Stimulated activated CD8-positive, alpha-beta memory T cell treated with anti-CD3 and anti-CD28 coated beads, Interleukin-4, amount 100 ng/mL, for 4 hours (primary cell): ENCODE measurements at places on chromosomes 16 and 17.
A peak's percentile ranks its signal among the peaks of the same experiment; 100 is the strongest.

GRCh38 chr16:1688807-1689560 is 10.9 kb downstream of the JPT2 start:
- no peak for DNase-seq

DNA sequence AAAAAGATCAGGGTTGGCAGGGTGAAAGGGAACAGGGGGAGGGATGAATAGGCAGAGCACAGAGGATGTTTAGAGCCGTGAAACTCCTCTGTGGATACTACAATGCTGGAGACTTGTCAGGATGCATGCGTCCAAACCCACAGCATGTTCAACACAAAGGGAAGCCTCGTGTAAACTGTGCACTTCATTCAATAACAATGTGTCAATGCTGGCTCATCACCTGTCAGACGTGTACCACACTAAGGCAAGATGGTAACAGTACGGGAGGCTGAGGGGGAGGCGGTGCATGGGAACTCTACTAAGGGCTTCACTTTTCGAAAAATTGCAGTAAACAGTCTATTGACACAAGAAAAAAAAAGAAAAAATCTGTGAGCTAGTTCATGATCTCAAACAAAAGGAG is 63.7 kb downstream of the C16orf95 start:
- DNase-seq = no peak

DNA sequence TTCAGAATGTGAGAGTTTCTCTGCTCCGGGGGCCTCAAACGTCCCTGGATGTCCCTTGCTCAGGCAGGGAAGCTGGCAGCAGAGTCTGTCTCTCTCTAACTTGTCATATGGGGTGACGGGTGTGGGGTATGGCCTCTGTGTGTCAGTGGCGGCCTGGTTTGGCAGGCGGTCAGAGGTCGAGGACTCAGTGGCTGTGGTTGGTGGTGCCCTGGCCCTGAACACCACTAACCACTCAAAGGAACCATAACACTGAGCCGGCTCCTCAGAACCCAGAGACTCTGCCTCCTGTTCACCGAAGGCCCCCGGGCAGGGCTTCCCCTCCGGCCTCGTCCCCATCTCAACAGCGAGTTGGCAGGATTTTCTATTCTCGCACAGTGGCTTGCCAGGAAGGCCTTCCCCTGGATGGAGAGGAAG is 677 bp downstream of the P2RX1 start:
- DNase-seq = no peak

DNA sequence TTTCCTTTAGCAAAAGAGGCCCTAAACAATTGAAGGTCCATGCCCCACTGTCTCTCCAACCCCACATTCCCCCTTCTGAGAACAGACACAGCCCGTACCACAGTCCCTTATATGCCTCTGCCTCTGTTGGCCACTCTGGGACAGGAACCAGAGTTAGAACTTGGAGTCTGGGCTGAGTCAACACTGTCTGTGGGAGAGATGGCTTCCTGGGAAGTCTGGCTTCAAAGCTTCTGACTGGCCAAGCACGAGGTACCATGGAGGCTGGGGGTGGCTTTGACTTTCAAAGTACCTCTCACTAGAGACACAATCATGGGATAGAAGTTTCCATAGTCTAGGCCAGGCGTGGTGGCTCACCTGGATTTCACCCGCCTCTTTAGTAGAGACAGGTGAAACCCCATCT is 14.9 kb upstream of the SPOP start:
- no peak for DNase-seq

- DNase-seq = no peak
Observed at GRCh38 chr17:79019261-79019631, 4.7 kb upstream of the C1QTNF1 start.

- DNase-seq = no peak
Observed at GRCh38 chr16:75919664-75920063, 193.4 kb upstream of the CPHXL start.

GRCh38 chr16:28140788-28141618 is 70.8 kb downstream of the XPO6 start:
- peak; percentile 29 for DNase-seq

GRCh38 chr17:45846223-45846622 is 1.5 kb downstream of the SPPL2C start:
- DNase-seq = no peak

DNA sequence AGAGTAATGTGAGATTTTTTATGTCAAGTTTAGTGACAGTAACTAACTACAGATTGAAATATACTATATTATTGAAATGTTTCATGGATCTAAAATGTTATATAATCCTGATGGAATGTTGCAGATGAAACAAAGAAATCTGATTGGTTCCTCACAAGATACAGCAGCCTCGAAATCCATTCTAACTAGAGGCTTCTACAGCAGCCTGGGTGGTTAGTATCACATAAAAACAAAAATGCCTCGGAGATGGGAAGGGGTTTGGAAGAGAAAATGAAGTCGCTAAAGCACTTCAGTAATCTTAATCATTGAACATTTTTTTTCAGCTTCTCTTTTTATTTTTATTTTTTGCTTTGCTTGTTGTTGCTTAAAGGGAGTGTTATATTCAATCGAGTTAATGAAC is 75.2 kb downstream of the TANC2 start:
- no peak for DNase-seq

DNA sequence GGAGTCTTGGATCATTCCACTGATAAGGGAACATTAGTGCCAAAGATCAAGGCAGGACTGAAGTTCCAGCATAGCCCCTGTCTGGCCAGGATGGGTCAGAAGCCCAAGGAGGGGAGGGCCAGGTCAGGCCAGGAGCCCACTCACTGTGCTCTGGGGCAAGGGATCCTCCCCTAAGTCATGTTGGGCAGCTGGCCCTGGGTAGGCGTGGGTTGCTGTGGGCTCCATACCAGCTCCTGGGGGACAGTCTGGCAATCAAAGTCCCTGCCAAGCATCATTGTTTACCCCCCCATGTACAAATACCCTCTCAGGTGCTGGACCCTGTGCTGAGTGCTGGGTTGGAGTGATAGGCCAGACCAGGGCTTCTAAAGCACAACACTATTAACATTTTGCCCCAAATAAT is 130.5 kb downstream of the IRX5 start:
- no peak for DNase-seq

DNA sequence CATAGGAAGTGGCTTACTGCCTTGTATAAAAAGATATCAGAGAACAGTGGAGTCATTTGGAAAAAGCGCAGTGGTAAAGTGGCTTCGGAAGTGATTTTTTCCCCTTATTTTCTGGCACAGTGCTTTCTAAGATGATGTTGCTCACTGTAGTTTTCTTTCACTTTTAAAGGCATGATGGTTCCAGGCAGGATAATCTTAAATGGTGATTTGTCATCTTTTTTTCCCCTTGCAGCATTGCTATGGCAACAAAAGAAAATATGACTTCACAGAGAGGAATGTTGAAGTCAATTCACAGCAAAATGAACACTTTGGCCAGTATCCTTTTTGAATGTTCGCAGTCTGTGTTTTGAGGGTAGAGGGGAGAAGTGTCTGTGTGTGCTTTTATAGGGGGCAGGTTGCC is 42.5 kb downstream of the GOSR1 start:
- no peak for DNase-seq
